ENCODE measurements at places on chromosomes 7 and 10. TPM values are rescaled to one million over a fixed set of nuclear protein-coding genes. Genes with fewer than 3 reads are reported as not detected.

DNA sequence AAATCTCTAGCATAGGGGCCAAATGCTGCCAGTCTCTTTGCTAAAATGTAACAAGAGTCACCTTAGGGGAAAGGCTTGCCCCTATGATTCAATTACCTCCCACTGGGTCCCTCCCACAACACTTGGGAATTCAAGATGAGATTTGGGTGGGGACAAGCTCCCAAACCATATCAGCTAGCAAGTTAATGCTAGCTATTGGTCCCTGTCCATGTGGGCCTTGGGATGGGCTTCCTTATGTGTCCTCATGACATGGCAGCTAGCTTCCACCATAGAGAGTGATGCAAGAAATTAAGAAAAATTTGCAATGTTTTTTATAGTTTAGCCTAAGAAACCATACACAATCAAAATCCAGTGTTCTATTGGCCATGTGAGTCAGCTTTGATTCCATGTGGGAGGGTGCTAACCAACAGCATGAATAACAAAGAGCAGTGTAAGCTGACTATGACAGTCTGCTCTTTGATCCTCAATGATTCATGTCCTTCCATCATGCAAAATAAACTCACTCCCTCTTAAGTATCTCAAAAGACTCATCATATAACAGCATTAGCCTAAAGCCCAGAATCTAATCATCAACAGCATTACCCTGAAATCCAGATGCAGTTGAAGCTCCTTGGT is 21.7 kb upstream of the ZNF365 start:
- no peaks in the 10 kb centered on the region for H3K4me1 ChIP-seq
- no peak overlapping the region for H3K4me3 ChIP-seq
- no peak for DNase-seq
- no peaks in the 10 kb centered on the region for H3K36me3 ChIP-seq
- no peak overlapping the region for H3K27ac ChIP-seq

- no peaks in the 10 kb centered on the region for H3K27me3 ChIP-seq
- H3K4me1 ChIP-seq, result no peaks in the 10 kb centered on the region
- no peak overlapping the region for H3K27ac ChIP-seq
Measured at GRCh38 chr10:67936416-67936815, 52.0 kb downstream of the SIRT1 start.

DNA sequence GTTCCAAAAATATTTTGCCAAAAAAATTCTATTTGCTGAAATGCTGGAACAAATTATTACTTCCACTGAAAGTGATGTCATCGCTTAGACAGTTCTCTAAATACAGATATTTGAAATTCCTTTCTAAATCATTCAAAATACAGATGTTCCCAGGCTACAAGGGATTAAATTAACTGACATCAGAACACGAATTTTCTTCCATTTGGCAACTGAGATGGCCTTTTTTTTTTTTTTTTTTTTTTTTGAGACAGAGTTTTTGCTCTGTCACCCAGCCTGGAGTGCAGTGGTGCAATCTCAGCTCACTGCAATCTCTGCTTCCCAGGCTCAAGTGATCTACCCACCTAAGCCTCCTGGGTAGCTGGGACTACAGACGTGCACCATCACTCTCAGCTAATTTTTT is 57.0 kb downstream of the P4HA1 start:
- no peaks in the 10 kb centered on the region for H3K27me3 ChIP-seq
- H3K4me1 ChIP-seq, result no peaks in the 10 kb centered on the region
- H3K4me3 ChIP-seq, result no peak overlapping the region
- no peak for DNase-seq
- peaks cover 21% of the 10 kb centered on the region for H3K36me3 ChIP-seq

SPDYE5 gene
- not detected for total RNA-seq
